Frontal cortex (tissue), 4 donors: ENCODE measurements at places on chromosomes 5 and 9. TPM values are rescaled to one million over a fixed set of nuclear protein-coding genes. Genes with fewer than 3 reads are reported as not detected.

Gene C9orf152
- total RNA-seq = not detected

DNA sequence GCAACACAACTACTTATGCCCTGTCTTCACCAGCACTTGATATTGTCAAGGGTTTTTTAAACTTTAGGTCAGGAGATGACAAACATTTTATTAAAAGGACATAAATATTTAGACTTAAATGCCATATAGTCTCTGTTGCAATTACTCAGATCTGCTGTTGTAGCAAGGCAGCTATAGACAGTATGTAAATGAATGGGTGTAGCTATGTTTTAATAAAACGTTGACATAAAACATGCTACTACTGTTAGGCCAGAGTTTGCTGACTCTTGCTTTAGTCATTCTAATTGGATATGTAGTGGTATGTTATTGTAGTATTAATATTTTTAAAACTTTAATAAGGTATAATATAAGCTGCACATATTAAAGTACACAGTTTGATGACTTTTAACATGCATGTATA, 27.7 kb downstream of the ZNF131 start:
- DNase-seq = no peak

DNA sequence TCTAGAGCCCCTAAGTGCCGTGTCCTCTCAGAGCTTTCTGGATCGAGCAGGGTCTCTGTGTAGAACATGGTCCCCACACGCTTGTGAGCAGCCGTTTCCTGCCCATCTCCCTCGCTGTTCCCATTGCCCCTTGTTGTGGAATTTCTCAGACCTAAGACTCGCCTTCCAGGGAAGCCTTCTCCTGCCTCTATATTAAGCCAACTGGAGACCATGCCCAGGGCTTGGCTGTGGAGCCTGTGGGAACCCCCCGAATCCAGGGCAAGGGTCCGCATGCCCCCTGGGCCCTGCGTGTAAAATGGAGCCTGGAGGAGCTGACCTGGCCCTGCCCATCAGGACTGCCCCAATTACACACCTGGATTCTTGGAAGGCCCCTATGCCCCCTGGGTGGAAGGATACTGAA, 14.5 kb upstream of the SPATA31E1 start:
- no peak for DNase-seq

DNA sequence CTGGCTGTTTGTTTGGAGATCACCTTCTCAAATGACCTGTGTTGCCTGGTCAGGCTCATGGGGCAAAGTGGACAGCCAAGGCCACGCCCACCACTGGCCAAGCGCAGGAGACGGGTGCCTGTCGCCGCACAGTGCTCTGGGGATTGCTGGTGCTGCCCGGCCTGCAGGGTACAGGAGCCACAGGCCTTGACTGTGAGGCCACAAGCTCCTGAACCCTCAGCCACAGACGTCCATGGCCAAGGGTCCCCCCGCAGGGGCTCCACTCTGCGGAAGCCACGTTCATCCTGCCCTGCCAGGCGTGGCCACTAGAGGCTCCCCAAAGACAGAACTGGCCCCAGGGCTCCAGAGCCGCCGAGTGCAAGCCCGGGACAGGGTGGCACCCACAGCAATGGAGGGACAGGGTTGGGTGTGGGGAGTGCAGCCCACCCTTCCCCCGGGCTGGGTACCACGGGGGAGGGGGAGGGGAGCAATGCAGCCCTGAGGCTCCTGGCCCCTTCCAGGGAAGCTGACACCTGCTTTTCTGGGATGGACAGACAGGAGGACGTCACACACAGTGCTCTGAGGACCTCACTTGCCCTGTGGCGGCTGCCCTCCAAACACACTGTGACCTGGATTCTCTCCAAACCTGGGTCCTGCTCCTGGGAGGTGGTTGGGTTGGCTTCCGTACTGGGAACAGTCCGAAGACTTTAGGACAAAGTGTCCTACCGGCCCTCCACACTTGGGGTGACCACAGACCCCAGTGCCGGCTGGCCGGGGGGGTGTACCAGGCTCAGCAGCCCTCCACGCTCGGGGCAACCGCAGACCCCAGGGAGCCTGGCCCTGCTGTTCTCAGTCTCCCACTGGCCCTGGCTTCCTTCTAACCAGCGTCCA, 21.5 kb downstream of the TPPP start:
- peak; percentile 76 for DNase-seq
